ENCODE measurements at places on chromosomes 16 and 17. TPM values are rescaled to one million over a fixed set of nuclear protein-coding genes. Genes with fewer than 3 reads are reported as not detected.

CARD14 gene
- total RNA-seq, result not detected

CDH1 gene
- 2.8 TPM for total RNA-seq

CTCF gene
- 27.3 TPM for total RNA-seq

OR1F1 gene
- not detected for total RNA-seq

SGCA gene
- total RNA-seq, result 0.71 TPM

VASN gene
- 129 TPM for total RNA-seq

C17orf107 gene
- total RNA-seq, result 1.2 TPM

MYL4 gene
- not detected for total RNA-seq

TOP2A gene
- total RNA-seq, result 138 TPM

MT1F gene
- total RNA-seq, result not detected

MSLN gene
- total RNA-seq, result 0.18 TPM

C16orf92 gene
- not detected for total RNA-seq

WFDC1 gene
- 30.9 TPM for total RNA-seq

KRT37 gene
- total RNA-seq, result not detected

TMED6 gene
- total RNA-seq, result not detected

FOXN1 gene
- not detected for total RNA-seq

MRM1 gene
- total RNA-seq, result 8.9 TPM

SLC38A8 gene
- not detected for total RNA-seq

GPR142 gene
- total RNA-seq, result not detected

PMFBP1 gene
- 0.11 TPM for total RNA-seq

EPX gene
- not detected for total RNA-seq

TVP23A gene
- not detected for total RNA-seq

CCT6B gene
- 1.4 TPM for total RNA-seq

TEX14 gene
- 0.13 TPM for total RNA-seq

KREMEN2 gene
- total RNA-seq, result not detected

MTHFSD gene
- total RNA-seq, result 17.1 TPM

PPP1R1B gene
- not detected for total RNA-seq

ST6GALNAC1 gene
- not detected for total RNA-seq

Measured in HFFc6 (cell line).